ENCODE measurements at places on chromosomes 5 and 9. TPM values are rescaled to one million over a fixed set of nuclear protein-coding genes. Genes with fewer than 3 reads are reported as not detected.

The PRDM9 gene
- not detected for polyA plus RNA-seq

The MARCHF6 gene
- 54.5 TPM for polyA plus RNA-seq

DNA sequence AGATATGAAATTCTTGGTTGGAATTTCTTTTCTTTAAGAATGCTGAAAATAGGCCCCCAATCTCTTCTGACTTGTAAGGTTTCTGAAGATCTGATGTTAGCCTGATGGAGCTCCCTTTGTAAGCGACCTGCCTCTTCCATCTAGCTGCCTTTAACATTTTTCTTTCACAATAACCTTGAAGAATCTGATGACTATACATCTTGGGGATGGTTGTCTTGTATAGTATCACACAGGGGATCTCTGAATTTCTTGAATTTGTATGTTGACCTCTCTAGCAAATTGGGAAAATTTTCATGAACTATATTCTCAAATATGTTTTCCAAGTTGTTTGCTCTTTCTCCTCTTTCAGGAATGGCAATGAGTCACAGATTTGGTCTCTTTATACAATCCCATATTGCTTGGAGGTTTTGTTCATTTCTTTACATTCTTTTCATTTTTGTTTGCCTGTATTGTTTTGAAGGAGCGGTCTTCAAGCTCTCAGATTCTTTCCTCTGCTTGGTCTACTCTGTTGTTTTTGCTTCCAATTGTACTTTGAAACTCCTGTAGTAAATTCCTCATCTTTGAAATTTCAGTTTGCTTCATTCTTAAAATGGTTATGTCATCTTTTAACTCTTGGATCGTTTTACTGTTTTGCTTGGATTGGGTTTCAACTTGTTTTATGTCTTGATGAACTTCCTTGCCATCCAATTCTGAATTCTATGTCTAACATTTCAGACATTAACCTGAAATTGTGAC is 245.2 kb upstream of the TARS1 start:
- no peaks in the 10 kb centered on the region for H3K27me3 ChIP-seq
- no peak overlapping the region for H3K27ac ChIP-seq
- no peaks in the 10 kb centered on the region for H3K36me3 ChIP-seq

GRCh38 chr9:34558919-34559623 is 30.5 kb downstream of the CNTFR start:
- H3K4me1 ChIP-seq: no peaks in the 10 kb centered on the region
- H3K36me3 ChIP-seq: no peaks in the 10 kb centered on the region
- DNase-seq: no peak
- no peak overlapping the region for H3K27ac ChIP-seq

- DNase-seq: no peak
- H3K27ac ChIP-seq: no peak overlapping the region
- no peaks in the 10 kb centered on the region for H3K27me3 ChIP-seq
- no peak overlapping the region for H3K4me3 ChIP-seq
Measured at GRCh38 chr5:119470105-119470763, 17.9 kb downstream of the HSD17B4 start.

- H3K4me1 ChIP-seq: peaks cover 16% of the 10 kb centered on the region
- H3K27ac ChIP-seq: no peak overlapping the region
- no peaks in the 10 kb centered on the region for H3K36me3 ChIP-seq
- no peak for DNase-seq
- no peak overlapping the region for H3K4me3 ChIP-seq
Measured at GRCh38 chr9:105269593-105269992, 25.1 kb downstream of the SLC44A1 start.

DNA sequence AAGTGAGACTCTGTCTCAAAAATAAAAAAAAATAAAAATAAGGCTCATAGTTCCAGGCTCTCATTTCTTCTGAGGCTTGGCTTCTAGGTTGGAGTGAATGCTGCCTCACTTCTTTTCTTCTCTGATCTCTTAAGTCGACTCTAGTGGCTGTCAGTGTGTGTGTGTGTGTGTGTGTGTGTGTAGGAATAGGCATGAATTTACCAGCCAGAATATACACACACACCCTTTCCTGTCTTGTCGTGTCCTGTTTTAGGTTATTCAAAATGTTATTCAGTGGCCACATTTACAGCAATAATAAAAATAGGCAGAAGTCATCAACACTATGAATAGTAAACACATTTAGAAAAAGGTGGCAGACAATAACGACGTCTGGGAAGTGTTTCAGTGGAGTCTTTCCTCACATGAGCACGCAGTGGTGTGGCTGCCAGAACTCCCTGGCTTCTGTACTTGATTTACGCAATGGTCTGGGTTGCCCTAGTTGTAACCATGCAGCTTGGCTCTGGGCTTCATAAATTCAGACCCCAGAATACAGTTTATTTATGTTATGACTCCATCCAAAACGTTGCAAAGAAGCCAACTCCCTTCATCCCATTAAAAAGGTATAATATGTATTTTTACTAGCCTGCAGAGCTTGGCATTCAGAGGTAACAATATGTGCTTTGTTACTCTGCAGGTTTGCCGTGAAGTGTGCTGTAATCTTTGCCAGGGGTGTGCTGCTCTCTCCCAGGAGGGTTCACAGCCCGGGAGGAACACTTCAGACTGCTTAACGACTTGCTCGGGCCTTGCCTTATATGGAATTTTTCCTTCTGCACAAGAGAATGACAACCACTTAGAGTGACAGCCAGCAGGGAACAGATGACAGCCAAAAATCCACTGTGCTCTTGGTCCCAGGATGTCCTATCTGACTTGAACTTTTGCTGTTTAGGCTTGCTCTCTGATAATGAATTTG is 34.4 kb upstream of the PALM2AKAP2 start:
- H3K27me3 ChIP-seq: peaks cover 14% of the 10 kb centered on the region
- no peak overlapping the region for H3K27ac ChIP-seq
- DNase-seq: no peak
- H3K4me1 ChIP-seq: no peaks in the 10 kb centered on the region

DNA sequence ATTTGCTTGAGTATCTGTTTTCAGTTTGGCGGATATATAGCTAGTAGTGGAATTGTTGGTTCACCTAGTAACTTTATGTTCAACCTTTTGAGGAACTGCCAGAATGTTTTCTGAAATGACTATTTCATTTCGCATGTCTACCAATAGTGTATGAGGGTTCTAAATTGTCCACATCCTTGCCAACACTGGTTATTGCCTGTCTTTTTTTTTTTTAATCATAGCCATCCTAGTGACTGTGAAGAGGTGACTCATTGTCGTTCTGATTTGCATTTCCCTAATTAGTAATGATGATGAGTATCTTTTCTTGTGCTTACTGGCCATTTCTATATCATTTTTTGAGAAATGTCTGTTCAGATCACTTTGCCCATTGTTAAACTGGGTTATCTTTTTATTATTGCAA is 52.5 kb downstream of the PRLR start:
- no peaks in the 10 kb centered on the region for H3K36me3 ChIP-seq
- H3K4me3 ChIP-seq: no peak overlapping the region
- H3K27ac ChIP-seq: no peak overlapping the region
- H3K27me3 ChIP-seq: peaks cover 2% of the 10 kb centered on the region

- no peak overlapping the region for H3K4me3 ChIP-seq
- no peak for DNase-seq
- peaks cover 32% of the 10 kb centered on the region for H3K36me3 ChIP-seq
- H3K27me3 ChIP-seq: no peaks in the 10 kb centered on the region
- no peaks in the 10 kb centered on the region for H3K4me1 ChIP-seq
Measured at GRCh38 chr9:109035684-109036423, 22.6 kb upstream of the CTNNAL1 start.

DNA sequence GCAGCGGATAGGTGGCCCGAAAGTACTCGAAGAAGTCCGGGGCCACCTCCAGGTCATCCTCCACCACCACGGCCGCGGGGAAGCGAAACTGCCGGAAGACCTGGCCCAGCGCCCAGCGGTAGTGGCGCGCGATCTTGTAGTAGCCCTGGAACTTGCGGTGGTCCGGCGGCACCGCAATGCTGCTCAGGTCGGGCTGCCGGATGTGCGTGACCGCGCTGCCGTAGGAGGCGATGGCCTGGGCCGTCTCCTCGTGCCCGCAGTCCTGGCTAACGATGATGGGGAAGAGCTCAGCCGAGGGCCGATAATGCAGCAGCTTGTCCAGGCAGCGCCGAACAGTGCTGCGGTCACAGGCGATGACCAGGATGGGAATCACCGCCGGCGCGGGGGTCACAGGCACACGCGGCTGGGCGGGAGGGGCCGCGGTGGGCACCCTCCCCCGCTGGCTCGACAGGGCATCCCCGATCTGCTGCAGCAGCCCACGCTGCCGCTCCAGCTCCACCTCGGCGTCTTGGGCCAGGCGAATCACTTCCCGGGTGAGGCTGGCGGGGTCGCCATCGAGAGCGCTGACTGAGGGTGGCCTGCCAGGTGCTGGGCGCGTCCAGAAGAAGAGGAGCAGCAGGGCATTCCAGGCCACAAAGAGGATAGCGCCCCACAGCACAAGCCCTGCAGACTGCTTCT is 10.2 kb downstream of the MGAT1 start:
- H3K4me3 ChIP-seq: no peak overlapping the region
- peaks cover 74% of the 10 kb centered on the region for H3K4me1 ChIP-seq
- peak overlapping the region; percentile 87 for H3K27ac ChIP-seq
- no peak for DNase-seq

DNA sequence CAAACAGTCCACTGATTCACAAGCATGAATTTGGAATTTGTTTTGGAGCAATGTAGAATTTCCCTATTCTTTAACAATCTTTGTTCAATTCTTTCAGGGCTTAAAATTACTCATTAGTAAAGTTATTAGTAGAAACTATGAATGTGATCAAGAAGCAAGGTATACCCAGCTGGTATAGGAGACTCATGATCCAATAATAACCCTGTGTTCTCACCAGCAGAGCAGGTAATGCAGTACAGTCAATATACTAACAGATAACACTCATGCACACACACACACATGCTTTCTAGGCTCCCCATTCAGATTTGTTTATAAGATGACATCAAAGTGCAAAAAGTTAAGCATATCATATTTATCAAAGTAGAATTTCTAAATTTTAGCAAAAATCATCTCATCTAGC is 445.2 kb downstream of the ELAVL2 start:
- H3K36me3 ChIP-seq: no peaks in the 10 kb centered on the region
- H3K4me1 ChIP-seq: no peaks in the 10 kb centered on the region
- no peak for DNase-seq
- H3K27me3 ChIP-seq: peaks cover 2% of the 10 kb centered on the region

DNA sequence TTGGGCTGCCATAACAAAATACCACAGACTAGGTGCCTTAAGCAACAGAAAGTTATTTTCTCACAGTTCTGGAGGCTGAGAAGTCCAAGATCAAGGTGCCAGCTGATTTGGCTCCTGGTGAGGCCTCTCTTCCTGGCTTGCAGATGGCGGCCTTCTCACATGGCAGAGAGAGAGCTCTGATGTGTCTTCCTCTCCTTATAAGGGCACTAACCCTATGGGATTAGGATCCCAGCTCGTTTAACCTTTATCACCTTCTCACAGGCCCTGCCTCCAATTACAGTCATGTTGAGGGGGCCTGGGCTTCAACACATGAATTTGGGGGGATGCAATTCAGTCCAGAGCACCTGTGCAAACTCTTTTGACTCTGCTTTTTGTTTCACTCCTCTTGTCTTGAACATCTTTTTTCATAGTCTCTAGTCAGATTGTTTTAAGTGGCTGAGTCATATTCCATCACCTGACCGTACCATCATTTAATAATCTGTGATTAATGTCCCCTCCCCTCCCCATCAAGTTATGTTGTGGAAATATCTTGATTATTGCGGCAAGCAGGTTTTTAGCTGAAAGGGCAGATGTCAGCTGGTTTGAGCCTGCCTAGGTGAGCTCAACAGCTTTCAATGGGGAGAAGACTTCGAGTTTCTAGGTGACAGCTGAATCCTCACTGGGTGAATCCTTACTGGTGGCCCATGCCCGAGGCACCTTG is 61.8 kb downstream of the NDFIP1 start:
- H3K4me1 ChIP-seq: no peaks in the 10 kb centered on the region
- H3K27me3 ChIP-seq: no peaks in the 10 kb centered on the region
- H3K36me3 ChIP-seq: no peaks in the 10 kb centered on the region
- H3K27ac ChIP-seq: no peak overlapping the region
- H3K4me3 ChIP-seq: no peak overlapping the region
- no peak for DNase-seq

GRCh38 chr9:106921341-106921899 is 58.5 kb downstream of the ZNF462 start:
- peak; percentile 52 for DNase-seq
- no peaks in the 10 kb centered on the region for H3K36me3 ChIP-seq
- peak overlapping the region; percentile 60 for H3K4me3 ChIP-seq
- H3K4me1 ChIP-seq: peaks cover 18% of the 10 kb centered on the region
- H3K27me3 ChIP-seq: no peaks in the 10 kb centered on the region
- peak overlapping the region; percentile 1 for H3K27ac ChIP-seq

- peaks cover 3% of the 10 kb centered on the region for H3K27me3 ChIP-seq
- no peak for DNase-seq
- H3K4me3 ChIP-seq: no peak overlapping the region
- peaks cover 43% of the 10 kb centered on the region for H3K4me1 ChIP-seq
Measured at GRCh38 chr9:136055715-136056545, 39.2 kb downstream of the NACC2 start.

DNA sequence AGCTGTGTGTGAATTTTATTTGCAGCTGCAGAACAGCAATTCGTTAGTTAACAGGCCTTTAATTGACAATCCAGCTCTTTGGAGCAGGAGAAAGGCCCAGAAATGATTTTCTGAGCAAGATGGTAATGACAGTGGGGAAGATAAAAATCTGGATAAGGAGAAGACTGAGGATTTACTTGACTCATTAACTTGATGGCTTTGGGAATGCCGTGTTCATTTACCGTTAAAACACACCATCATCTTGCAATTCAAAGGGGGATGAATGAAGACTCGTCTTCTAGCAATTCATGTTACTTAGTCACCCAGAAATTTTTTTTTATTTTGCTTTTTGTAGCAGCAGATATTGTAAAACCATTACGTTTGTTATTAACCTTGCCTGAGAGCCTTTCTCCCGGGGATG is 52.0 kb downstream of the PTTG1 start:
- H3K27me3 ChIP-seq: no peaks in the 10 kb centered on the region
- no peak overlapping the region for H3K4me3 ChIP-seq
- H3K27ac ChIP-seq: no peak overlapping the region
- peaks cover 50% of the 10 kb centered on the region for H3K4me1 ChIP-seq
- no peak for DNase-seq
- H3K36me3 ChIP-seq: peaks cover 12% of the 10 kb centered on the region

All from immature natural killer cell (primary cell).